Fibroblast of lung (primary cell): ENCODE measurements at places on chromosomes 5 and 9.

GRCh38 chr5:170536525-170536924 lies 32.7 kb downstream of the KCNIP1 start:
- DNase-seq: no peak

DNA sequence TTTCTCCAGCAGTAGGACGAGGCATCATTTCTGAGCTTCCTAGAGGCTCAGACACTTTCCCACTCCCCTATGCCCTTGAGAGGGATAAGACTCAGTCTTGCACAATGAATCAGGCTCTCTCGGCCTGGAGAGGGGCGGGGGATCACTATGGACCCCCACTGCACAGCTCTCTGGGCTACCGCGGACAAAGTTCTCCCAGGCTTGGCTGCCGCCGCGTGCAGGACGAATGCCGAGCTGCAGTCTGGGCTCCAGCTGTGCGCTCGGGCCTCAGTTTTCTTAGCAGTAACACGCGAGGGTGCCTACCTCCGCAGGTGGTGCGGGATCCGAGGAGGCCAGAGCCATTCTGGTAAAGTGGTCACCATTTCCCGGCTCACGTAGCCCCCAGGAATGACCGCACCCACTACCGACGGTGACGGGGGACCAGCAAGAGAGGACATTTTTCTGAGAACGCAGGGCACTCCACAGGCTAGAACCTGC lies 3.4 kb upstream of the MYORG start:
- DNase-seq: no peak

- peak; percentile 91 for DNase-seq
These were observed 7.2 kb upstream of the DUSP1 start for GRCh38 chr5:172777881-172778814.

GRCh38 chr5:102036927-102037326 lies 259.2 kb downstream of the SLCO4C1 start:
- DNase-seq: no peak

- no peak for DNase-seq
These were observed 65.9 kb downstream of the DAB2IP start for GRCh38 chr9:121717141-121717991.

DNA sequence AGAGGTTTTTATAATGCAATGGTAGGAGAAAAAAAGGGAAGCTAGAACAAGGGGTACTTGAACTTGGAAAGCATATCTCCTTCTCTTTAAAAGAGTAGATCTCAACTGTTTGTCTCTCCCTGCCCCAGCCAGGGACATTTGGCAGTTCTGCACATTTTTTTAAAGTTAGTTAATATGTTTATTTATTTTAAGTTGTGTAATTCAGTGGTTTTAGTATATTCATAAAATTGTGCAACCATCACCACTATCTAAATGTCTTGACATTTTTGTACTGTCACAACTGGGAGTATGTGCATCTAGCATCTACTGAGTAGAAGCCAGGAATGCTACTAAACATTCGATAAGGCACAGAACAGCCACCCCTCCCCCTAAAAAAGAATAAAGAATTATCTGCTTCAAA lies 103.5 kb upstream of the DPYSL3 start:
- DNase-seq: peak; percentile 85

DNA sequence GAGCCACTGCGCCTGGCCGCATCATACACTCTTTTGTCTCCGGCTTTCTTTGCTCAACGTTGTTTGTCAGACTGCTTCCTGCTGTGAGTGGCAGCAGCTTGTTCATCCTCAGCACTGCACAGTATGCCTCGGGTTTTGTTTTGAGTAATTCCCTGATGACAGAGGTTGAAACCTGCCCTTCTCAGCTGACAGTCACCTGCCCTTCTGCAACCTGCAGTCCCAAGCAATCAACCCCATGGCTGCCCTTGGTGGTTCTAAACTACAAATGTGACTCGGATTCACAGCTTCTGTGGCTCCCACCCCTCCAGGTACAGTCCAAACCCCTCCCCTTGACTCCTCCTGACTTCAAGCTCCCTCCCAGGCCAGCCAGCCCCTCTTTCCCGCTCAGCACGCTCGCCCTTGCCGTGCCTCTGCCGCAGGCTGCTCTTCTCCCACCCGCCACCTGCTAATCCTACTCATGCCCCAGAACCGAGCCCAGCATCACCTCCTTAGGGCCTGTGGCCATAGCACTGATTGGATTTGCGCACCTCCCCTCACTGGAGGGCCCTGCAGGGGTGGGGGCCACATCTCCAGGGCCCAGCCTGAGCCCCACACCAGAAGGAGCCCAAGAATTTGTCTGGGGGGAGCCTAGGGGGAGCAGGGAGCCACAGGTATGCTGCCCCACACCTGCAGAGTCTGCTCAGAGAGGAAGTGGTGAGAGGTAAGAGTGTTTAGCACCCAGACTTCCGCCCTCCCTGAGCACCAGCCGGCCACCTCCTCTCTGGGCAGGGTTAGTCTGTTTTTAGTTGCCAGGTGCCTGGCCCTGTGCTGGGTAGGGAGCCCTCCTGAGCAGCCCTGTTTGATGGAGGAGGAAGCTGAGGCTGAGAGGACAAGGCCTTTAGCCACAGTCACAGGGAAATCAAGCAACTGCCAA lies 10.1 kb downstream of the EEIG1 start:
- DNase-seq: no peak
